ENCODE measurements at places on chromosomes 2 and 18. TPM values are rescaled to one million over a fixed set of nuclear protein-coding genes. Genes with fewer than 3 reads are reported as not detected.

DNA sequence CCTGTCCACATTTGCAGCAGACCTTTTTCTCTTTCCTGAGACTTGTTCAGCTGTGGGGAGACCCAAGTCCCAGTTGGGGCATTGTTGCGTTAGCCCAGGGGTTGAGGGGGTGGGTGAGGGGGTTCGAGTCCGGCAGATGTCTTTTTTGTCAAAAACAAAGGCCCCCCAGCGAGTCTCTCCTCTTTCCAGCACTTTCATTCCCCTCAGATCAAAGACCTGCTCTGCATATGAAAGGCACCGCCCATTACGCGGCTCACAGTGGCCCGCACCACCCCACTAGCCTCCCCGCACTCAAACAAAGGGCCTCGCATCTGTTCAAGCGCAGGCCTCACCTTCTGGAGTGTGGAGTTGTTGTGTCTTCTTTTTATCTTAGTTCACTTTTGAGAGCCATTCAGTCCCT lies 25.2 kb downstream of the TRABD2A start:
- DNase-seq = no peak

GRCh38 chr2:69007603-69008002 lies 5.4 kb upstream of the ANTXR1 start:
- no peak for DNase-seq

Gene PARD3B
- 25.0 TPM for total RNA-seq

Gene CRACDL
- total RNA-seq = 4.1 TPM

Gene FLACC1
- 0.97 TPM for total RNA-seq

Gene LIMS4
- total RNA-seq = 10.8 TPM

Gene MOCOS
- total RNA-seq = 3.9 TPM

GRCh38 chr2:15858466-15858865 lies 81.9 kb upstream of the MYCN start:
- DNase-seq = no peak

GRCh38 chr2:68121873-68122679 lies 35.6 kb upstream of the PNO1 start:
- DNase-seq = peak; percentile 83

Gene LIPT1
- 7.3 TPM for total RNA-seq

DNA sequence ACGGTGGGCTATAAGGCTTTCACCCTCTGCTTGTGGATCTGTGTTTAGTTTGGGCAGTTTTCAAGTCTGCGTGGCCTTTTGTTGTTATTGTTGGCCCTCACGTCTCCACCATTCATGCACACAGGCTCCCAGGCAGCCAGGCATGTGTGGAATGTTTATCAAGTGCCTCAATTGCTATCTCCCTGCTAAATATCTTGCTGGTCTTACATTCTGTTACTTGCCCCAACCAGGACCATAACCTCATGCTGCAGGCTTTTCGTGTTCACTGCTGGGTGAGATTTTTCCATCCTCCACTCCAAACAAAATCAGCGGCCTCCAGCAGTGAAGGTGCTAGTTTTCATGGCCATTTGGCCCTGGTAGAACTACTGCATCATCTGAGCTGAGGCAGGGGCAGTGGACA lies 63.0 kb upstream of the DSC1 start:
- DNase-seq = no peak

DNA sequence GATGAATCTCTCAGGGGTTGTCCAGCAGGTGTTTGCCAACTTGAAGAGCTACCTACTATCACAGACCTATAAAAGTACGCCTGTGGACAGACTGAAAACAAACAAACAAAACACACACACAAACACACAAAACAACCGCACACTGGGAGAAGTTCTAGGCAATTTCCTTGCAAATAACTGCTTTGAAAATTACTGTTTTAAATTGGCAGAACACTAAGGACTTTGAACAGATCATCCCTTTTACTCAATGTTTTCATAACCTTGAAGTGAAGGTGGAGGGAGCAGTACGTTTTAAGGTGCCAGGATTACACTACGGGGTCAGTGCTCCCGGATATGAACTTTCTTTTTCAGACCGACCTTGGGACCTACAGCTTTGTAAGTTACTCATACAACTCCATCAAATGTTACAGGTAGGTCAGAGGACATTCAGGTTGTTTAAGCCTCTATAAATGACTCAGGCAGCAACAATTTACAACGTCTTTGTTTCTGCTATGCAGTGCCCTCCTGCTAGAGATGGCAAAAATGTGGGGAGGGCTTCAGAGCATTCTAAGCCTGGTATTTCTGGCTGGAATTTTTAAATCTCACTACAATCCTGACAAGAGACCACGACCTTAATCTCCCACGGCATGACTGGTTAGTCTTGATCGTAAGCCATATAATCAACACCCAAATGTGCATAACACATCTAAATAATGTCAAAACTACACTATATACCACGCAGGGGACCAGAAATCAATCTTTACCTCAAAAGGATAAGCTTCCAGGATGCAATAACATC lies 1.4 kb upstream of the SLC20A1 start:
- DNase-seq = no peak

- no peak for DNase-seq
Observed at GRCh38 chr2:119063177-119063576, 95.4 kb downstream of the C1QL2 start.

DNA sequence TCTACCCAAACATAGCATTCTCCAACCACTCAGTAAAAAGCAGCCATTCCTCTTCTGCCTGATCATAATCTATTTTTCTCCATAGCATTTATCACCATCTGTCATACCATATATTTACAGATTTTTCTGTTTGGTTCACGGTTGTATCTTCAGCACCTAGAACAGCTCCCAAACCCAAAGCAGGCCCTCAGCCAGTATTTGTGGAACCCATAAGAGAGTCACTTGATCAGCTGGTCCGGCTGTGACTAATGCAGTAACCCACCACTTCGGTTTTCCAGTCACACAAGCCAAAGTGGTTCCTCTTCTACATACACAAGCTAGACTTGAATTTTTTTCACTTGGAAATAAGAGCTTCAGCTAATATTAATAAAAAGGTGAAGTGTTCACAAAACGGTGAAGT lies 511.6 kb upstream of the CELF4 start:
- no peak for DNase-seq

- no peak for DNase-seq
Observed at GRCh38 chr2:29273004-29273684, 157.9 kb downstream of the CLIP4 start.

DNA sequence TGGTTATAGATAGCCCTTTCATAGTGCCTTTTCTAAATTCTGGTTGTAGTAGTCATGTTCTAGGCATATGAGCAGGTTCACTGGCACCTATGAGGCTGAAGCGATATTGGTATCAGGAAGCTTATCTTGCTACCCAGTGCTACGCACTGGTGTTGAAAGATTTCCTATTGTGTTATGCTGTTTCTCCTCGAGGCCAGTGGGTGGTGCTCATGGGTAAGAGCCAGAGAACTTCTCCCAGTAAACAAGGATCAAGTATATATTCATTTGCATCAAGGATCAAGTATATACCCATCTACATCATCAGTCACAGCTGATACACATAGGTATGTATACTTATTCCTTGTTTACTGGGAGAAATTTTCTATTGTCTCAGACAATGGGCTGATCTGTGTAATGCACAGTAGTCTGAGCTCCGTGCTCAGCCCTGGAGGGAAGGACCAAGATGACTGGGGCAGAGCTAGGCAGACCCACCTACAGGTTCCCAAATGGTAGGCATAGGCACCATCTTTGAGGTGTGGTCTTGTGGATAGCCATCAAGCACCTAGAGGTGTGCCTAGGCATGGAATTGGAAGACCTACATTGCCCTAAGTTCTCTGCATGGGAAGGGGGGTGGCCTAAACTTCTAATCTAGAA lies 101.2 kb upstream of the GALNT13 start:
- no peak for DNase-seq

DNA sequence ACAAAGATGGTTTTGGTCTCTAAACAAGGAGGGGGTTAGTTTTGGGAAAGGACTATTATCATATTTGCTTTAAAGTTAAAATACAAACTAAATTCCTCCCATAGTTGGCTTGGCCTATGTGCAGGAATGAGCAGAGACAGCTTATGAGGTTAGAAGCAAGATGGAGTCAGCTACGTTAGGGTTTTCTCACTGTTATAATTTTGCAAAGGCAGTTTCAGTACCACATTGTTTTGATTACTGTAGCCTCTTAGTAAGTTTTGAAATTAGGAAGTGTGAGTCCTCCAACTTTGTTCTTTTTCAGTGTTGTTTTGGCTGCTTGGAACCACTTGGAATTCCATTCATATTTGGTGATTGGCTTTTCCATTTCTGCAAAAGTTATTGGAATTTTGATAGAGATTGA lies 23.4 kb downstream of the LCLAT1 start:
- DNase-seq = no peak

- DNase-seq = no peak
Observed at GRCh38 chr2:223270548-223270947, 218.6 kb downstream of the KCNE4 start.

Gene CDH19
- 3.4 TPM for total RNA-seq

All from prostate gland (tissue), 2 donors.